Esophagus muscularis mucosa (tissue), 4 donors: ENCODE measurements at places on chromosomes 11 and 22.

- DNase-seq, result no peak
Measured at GRCh38 chr22:37443977-37444376, 16.7 kb upstream of the ELFN2 start.

GRCh38 chr11:59776210-59777066, 21.3 kb downstream of the STX3 start:
- DNase-seq, result no peak

DNA sequence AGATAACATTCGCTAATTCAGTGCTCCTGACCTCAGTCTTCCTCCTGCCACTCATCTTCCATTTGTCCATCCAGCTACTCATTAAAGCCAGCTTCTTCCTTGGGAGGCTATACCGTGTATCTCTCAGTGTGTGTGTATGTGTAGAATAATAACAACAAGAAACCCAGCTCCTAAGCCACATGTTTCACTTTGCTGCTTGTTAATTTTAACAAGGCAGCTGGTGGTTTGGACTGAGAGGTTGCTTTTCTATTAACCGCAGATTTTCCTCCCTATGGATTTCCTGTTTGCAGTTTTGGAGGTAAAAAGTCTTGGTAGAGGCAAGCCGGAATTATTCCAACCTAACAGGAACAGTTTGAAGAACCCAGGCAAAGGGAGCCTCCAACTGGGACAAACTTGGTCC, 165.0 kb downstream of the ADAMTS15 start:
- DNase-seq, result no peak

- no peak for DNase-seq
Measured at GRCh38 chr11:104370478-104370877, 206.5 kb upstream of the PDGFD start.

- DNase-seq, result no peak
Measured at GRCh38 chr11:120573756-120574354, 62.3 kb downstream of the GRIK4 start.

DNA sequence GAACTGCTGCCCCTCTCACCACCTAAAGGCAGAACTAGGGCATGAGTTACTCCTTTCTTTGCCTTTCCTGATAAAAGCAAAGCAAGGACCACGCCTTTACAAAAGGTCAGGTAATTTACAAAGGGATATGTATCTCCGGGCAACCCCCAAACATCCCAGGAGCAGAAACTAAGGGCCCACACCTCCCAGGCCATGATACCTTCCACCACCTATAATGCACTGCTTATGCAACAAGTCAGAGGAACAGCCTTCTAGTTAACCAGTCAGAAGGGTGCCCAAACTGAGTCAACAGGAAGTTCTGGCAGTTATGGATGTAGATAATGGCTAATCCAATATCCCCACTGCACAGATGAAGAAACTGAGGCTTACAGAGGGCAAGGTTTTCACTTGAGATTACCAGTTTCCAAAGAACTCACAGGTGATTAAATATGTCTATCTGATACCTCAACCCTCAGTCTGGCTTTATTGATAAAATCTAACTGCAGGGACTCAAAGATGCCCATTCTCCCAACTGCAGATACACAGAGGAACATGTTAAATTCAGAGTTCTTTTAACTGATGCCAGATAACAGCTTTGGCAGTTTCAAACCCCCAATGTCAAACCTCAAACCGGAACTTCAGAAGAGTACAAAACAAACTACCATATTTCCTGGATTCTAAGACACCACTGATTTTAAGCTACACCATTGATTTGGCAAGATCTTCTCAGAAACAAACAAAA, 16.8 kb upstream of the CASTOR1 start:
- DNase-seq, result no peak

GRCh38 chr11:27847496-27847895, 147.2 kb upstream of the BDNF start:
- no peak for DNase-seq

DNA sequence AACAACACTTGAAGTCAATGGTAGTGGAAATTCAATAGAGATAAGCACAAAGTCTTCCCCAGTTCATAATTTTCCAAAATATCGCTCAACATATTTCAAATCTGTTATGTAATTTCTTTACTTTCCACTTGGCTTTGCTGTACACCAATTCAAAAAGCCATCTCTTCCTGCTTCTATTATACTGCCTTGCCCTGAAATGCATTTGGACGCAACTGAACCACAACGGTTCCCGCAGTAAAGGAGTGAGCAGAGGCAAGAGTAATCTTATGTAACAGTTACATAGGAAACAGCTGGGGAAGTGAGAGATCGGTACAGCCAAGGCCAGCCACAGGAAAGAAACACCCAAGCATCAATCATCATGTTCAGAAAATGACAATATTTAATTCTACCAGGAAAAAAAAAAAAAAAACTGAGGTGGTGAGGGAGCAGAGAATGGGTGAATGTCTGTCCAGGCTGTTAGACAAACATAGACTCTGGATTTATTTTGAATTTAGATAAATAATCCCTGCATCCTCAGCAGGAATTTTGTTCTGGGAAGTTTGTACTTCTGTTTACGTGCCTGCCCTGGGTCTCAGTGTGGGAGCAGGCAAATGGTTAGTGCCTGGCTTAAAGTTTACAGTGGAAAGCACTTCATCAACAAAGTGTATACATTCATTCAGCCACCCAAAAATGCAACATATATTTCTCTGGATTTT, 392.2 kb downstream of the ETS1 start:
- DNase-seq, result no peak

GRCh38 chr11:79514695-79515094, 73.9 kb upstream of the TENM4 start:
- DNase-seq, result no peak
